Stimulated activated CD8-positive, alpha-beta memory T cell treated with anti-CD3 and anti-CD28 coated beads, Interleukin-4, amount 100 ng/mL, for 1 hour (primary cell): ENCODE measurements at places on chromosomes 3 and 15.

GRCh38 chr15:80550219-80550907, 144.7 kb upstream of the ABHD17C start:
- DNase-seq = no peak

- DNase-seq = no peak
These were observed 159.9 kb downstream of the KLF13 start for GRCh38 chr15:31486506-31486905.

DNA sequence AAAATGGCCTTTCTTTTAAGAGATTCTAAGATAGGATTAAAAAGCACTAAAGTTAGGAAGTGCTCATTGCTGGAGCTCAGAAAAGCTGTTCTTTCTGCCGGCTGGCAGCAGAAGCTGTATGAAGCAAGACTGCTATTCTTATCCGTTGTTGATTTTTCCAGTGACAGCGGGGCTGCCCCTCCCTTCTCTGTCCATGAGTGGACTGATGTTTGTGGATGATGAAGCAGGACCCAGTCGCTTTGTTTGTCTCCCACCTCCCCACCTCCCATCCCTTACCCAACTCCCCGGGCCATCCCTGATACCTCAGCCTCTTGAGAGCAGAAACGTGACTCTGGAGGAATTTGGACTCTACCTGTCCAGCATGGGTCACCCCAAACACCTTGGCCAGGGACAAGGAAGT, 10.3 kb upstream of the MUSTN1 start:
- no peak for DNase-seq

- no peak for DNase-seq
These were observed 475.9 kb downstream of the SQOR start for GRCh38 chr15:46110755-46111154.

- DNase-seq = no peak
These were observed 2.2 kb upstream of the HDAC11 start for GRCh38 chr3:13477943-13478342.

GRCh38 chr3:94092086-94092485, 29.2 kb downstream of the NSUN3 start:
- no peak for DNase-seq

- DNase-seq = no peak
These were observed 43.5 kb downstream of the LPP start for GRCh38 chr3:188197388-188197847.

GRCh38 chr15:77028451-77029165, 33.7 kb downstream of the PSTPIP1 start:
- DNase-seq = no peak

- no peak for DNase-seq
These were observed at the start of gene SLC38A3 for GRCh38 chr3:50204804-50205412. Gene SLC38A3 (plus strand): TSS chr3:50205271. CDS start chr3:50214200, 8,929 bp downstream.

- no peak for DNase-seq
These were observed 77.4 kb downstream of the ACAP2 start for GRCh38 chr3:195365371-195365770.

DNA sequence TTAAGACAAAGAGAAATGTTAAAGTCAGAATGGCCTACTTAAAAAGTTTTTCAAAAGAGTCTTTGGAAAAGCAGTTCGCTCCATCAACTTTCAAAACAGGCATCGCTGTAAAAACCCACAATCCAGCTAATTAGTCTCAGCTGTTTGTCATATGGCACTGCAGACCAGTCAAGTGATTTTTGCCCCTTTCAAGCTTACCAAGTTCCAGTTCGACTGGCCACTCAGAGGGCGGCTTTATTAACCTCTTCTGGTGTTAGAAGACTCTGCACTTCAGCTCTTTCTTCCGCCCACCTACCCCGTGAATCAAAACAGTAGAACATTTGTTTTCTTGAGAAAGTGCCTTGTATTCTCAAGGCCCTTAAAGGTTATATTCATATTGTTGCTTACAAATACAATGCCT, 19.3 kb downstream of the RAB27A start:
- DNase-seq = no peak

- DNase-seq = no peak
These were observed 113.6 kb downstream of the UBE3A start for GRCh38 chr15:25325187-25325586.

DNA sequence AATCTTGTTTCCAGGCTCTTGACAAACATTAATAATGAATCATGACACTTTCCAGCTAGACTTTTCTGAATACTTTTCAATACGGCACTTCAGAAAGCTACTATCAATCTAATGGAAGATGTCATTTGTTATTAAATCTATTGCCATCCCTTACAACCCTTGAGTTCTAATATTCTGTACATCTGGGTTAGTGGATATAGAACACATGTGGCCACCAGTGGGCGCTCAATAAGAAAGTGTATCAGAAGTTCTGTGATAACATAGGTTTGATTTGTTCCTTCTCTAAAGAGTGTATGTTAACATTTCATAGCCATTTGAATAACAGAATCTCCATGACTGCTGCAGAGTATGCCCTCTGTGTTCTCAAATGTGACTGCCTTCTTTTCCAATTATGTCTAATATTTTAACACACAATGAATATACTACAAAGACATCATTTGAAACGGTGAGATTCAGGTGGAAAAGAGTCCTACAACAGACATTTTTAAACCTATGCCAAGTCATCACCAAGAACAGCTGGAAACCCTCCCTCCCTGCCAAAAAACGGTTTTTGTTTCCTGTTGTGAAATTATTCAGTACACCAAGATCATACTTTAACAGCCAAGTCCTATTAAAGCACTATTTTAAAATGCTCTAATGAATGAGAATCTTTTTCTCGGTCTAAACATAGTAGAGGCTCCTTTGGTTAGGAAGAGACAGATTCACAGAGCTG, 22.2 kb downstream of the ALDH1A2 start:
- no peak for DNase-seq

GRCh38 chr3:28053759-28054158, 187.7 kb upstream of the CMC1 start:
- DNase-seq = no peak

GRCh38 chr3:13528217-13528867, 20.6 kb upstream of the FBLN2 start:
- DNase-seq = no peak

DNA sequence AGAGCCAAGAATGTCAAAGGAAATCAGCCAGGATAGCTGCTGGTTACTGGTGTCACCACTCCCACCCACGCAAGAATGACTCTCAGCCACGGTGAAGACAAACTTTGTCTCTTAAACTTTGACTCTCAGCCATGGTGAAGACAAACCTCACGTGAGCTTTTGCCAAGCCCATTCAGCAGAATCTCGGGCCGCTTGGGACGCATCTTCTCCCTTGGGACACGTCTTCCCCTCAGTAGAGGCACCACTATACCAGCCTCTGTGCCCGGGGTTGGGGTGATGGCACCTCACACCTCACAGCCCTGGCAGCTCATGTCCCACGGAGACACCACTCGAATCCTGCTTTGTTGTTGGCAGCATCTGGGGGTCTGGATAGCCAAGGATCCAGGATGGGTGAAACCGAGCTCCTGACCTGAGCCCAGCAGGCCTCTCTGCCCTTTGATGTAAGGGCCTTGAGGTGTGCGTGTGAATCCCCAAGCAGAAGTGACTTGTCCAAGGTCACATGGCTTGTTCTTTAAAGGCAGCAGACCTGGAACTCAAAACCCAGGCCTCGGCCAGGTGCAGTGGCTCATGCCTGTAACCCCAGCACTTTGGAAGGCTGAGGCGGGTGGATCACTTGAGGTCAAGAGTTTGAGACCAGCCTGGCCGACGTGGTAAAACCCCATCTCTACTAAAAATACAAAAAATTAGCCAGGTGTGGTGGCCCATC, 21.8 kb downstream of the RBPMS2 start:
- DNase-seq = no peak

DNA sequence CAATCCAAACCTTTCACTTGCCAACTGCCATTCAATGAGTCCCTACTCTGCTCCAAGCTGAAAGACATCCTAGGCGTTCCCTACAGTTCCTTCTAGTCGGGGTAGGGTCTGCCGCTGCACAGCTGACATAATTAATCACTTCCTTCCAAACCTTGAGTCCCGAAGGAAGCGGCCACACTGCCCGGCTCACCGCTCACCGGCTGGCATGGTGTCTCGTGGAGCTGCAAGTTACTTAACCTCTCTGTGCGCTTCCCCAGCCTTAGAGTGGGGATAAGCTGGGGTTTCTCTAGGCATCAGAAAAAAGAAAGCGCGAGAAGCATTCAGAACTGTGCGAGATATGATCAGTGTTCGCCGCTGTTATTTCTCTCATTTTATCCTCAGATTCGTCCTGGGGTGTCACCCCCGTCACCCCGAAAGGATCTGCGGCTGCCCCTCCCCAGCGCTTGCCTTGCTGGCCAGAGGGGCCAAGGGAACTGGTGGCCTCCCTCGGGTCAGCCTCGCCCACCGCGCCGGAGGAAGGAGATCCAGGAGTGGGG, 748 bp downstream of the MRPS25 start:
- no peak for DNase-seq

DNA sequence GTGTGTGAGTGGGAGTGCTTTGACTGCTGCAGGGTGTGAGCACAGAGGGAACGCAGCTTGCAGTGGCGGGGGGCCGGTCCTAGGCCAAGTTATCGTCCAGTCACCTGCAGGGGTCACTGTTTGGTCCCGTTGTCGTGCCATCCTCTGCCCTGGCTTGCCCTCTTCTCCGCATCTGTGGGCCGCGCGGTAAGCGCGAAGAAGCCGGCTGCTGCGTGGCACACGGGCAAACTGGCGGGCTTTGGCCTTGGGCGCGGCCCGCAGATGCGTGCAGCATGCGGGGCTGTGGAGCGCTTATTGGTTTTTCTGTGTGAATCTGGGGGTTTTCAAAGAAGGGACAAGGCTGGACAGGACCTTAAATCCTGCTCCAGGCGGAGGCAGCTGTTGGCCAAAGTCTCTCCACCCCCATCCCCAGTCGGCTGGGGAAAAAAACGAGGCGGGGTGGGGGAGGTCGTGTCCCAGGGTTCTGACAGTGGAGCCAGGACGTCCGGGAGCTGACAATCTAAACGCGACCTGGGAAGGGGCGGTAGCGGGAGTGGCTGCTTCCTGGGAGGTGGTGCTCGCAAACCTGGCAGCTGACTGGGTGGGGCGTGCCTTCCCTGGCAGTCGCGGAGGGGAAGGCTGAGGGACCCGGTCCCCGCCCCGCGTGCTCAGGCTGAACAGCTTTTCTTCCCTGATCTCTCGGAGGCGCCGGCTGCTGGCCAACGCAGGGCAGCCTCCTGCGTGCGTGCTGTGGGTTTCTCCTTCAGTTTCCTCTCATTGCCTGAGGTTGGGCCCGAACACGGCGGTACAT, 39.7 kb upstream of the VEPH1 start:
- no peak for DNase-seq

DNA sequence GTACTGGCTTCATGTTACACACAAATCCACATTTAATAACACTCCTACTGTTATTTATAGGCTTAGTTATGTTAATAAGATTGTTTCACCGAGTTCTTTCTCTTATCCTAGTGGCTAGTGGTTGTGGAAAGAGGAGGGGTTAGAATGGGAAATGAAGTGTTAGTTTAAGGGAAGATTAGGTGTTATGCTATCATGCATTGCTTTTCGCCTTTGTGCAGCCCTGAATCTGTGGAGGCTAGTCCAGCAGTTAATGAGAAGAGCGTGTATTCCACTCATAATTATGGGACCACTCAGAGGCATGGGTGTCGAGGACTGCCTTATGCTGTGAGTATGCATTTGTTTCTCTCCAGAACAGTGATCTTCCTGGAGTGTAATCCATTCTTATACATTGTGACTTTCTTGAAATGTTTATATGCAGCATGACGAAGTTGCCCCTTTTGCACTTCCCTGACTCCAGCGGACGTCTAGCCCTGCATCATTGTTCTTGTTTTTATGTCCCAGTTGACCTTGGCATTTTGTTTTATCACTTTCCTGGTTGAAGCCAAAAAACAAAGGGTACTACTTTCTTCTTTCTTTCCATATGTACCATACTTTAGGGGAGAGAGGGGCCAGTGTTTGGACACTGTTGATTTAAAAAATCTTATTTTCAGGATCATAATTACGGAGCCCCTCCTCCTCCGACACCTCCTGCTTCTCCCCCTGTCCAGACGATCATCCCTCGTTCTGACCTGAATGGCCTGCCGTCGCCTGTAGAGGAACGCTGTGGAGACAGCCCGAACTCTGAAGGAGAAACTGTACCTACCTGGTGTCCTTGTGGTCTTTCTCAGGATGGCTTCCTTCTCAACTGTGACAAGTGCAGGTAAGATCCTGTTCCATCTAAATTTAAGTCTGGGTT, 36.5 kb downstream of the SETD5 start:
- no peak for DNase-seq

GRCh38 chr3:45258317-45258716, 32.2 kb upstream of the TMEM158 start:
- no peak for DNase-seq

DNA sequence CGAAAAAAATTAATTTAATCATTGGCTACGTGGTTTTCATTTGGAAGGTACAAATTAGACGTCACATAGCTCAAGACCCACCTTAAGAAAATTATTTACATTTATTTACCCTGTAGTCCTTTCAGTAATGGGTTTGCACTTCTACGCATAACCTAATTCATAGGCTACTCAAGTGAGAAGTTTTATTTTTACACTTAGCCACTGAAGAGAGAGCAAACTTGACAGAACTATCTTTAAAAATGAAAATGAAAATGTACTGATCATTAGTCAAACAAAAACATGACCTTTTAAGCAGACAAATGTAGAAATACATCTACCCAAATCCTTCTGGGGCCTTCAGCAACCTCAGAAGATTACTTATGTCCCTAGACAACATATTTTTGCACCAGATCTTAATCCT, 269.4 kb upstream of the TTC14 start:
- no peak for DNase-seq

GRCh38 chr3:119322021-119322834, 28.0 kb downstream of the ARHGAP31 start:
- no peak for DNase-seq

- no peak for DNase-seq
These were observed 159.9 kb upstream of the PFN2 start for GRCh38 chr3:150130404-150131100.

DNA sequence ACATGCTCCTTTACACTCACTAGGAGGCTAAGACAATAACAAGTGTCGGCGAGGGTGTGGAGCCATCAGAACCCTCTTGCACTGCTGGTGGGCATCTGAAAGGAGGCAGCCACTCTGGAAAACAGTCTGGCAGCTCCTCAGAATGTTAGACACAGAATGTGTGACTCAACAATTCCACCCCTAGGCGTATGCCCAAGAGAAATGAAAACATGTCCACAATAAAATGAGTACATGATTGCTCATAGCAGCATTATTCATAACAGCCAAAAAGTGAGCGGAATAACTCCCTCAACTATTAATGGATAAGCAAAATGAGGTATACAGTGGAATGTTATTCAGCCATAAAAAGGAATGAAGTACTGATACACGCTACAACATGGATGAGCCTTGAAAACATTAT, 57.8 kb downstream of the WNT7A start:
- no peak for DNase-seq

DNA sequence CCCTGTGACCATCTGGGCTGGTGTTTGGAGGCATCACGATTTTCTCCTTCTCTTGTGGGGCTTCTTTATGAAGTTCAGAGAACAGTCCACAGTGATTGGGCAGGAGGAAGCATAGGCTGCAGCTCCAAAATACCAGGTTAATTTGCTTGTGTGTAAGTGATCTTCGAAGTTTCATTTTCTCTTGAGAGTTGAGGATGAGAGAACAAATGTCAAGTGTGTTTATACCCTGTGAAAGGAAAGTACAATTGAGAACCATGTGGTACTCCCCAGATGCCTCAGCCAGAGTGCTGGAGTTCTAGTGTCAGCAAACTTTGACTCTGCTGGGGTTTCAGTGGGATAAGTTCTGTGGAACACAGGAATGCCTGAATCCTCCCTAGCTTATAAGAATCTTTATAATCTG, 357.1 kb upstream of the CFAP20DC start:
- no peak for DNase-seq
